ENCODE measurements at places on chromosomes 4 and X.

- no peak for DNase-seq
These were observed 376.7 kb downstream of the GPM6A start for GRCh38 chr4:175435381-175435783.

DNA sequence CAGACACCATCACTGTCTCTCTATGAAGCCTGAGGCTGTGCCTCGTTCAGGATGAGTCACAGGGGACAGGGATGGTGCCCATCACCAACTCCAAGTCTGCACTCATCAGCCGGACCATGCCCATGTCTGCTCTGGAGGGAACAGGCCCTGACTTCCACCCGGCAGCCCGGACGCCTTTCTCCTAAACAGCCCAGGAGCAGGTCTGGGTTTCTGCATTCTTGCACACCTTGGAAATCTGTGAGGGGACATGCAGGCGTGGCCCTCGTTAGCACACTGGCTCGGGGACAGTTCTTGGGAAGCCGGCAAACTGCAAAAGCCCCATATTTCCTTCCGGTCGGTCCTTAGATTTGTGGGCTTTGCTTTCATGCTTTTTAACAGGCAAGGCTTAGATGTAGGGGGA is 67.9 kb upstream of the AFAP1 start:
- DNase-seq: no peak

DNA sequence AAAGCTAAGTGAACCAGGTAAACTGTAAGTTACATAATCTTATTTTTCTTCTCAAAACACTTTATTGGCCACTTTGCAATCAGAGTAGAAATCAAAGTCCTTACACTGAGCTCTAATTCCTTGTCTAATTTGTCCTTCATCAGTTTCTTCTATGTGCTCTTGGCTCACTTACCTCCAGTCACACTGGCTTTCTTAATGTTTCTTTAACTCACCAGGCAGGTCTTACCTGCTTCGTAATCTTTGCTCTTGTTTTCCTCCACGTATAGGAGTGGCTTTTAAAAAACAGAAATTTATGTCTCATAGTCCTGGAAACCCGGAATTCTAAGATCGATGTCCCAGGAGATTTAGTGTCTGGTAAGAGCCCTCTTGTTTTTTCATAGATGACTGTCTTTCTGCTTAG is 1462.1 kb downstream of the FSTL5 start:
- no peak for DNase-seq

DNA sequence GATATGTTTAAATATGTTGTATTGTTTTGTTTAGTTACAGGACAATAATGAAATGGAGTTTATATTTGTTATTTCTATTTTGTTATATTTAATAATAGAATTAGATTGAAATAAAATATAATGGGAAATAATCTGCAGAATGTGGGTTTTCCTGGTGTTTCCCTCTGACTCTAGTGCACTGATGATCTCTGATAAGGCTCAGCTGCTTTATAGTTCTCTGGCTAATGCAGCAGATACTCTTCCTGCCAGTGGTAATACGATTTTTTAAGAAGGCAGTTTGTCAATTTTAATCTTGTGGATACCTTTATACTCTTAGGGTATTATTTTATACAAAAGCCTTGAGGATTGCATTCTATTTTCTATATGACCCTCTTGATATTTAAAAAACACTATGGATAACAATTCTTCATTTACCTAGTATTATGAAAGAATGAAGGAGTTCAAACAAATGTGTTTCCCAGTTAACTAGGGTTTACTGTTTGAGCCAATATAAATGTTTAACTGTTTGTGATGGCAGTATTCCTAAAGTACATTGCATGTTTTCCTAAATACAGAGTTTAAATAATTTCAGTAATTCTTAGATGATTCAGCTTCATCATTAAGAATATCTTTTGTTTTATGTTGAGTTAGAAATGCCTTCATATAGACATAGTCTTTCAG is 26.9 kb downstream of the NUDT6 start:
- no peak for DNase-seq

DNA sequence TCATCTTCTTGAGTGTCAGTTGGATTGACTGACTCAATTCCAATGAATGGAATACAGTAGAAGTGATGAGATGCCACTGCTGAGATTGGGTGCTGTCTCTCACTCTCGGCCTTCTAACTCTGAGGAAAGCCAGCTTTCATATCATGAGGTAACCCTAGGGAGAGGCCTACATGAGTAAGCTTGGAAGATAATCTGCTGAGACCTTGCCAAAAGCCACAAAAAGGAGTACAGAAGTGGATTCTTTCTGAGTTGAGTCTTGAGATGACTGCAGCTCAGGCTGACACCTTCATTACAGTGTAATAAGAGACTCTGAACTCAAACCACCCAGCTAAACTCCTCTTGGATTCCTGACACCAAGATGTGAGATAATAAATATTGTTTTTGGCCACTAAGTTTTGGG is 537.4 kb upstream of the MAGEB18 start:
- no peak for DNase-seq

GRCh38 chr4:37982736-37983135 is 22.5 kb downstream of the PTTG2 start:
- no peak for DNase-seq

DNA sequence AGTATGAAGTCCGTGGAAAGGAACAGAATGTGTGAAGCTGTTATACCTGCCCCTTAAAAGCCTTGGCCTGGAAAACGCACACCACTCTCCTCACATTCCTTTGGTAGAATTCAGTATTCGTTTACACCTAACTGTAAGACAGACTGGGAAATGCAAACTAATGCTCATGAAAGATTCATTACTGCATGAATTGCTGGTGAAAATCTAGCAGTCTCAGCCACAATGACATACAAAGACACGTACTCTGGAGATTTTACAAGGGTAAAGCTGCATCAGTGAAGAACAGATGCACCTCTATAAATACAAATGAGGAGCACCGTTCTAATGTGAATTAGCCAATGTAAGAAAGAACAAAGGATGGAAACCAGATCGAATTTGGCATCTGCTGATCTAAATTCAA is 2051.3 kb downstream of the PCDH7 start:
- DNase-seq: no peak

GRCh38 chr4:156312261-156312847 is 358.7 kb upstream of the CTSO start:
- DNase-seq: no peak

GRCh38 chr4:185405296-185405999 is 8.8 kb downstream of the ANKRD37 start:
- no peak for DNase-seq

DNA sequence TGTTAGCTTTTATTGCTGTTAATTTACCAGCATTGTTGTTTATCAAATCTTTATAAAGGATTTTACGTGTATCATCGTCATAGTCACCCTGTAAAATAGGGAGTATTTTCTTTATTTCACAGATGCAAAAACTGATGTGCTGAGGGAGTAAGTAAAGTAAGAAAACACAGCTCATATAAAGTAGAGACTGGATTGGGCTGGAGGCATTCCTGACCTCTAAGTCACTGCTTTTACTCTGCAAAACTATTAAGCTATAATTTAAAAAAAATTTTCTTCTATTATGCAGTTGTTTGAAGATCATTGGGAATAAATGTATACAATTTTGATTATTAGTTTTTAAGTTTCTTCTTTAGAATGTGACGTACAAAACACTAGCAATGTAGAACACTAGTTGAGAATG is 45.9 kb downstream of the NUDT6 start:
- no peak for DNase-seq

DNA sequence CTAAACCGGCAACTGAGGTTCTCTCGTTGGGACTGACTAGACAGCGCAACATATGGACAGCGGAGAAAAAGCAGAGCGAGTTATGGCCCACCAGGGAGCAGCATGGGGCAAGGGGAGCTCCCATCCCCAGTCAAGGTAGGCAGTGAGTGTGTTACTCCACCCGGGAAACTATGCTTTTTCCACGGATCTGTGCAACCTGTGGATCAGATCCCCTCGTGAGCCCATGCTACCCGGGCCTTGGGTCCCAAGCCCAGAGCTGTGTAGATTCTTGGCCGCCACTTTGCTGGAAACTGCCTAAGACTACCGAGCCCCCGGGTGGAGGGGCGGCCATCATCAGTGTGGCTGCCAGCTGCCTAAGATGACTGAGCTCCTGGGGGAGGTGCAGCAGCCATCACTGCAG is 140.9 kb downstream of the PAPSS1 start:
- DNase-seq: no peak

DNA sequence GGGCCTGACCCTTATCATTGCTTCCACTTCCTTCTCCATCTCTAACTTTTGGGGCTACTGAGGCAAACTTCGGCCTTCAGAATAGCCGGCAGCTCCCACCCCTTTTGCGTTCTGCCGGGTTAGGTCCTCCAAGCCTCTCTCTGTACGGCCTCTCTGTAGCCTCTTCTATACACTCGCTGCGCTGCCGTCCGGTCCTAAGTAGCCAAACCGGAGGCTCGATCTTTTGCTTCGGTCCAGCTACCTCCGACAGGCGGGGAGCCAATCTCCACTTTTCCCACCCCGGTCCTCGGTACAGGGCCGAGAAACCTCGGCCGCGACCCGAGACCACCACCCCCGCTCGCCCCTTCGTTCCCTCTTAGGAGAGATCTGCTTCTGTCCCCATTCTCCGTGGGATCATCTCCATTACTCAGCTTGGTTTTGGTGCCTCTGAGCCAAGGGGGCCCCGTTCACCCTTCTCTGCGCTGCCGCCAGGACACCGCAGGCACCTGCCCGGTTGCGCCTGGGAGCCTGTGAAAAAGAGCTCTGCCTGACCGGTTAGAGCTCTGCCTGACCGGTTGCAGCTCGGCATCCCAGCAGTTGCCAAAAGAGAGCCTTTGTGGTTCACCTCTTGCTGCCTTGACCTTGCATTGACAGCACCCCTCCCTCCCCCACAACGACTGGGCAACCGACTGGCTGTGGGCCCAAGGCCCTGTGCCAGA is 1.0 kb upstream of the HTR2C start:
- DNase-seq: no peak

DNA sequence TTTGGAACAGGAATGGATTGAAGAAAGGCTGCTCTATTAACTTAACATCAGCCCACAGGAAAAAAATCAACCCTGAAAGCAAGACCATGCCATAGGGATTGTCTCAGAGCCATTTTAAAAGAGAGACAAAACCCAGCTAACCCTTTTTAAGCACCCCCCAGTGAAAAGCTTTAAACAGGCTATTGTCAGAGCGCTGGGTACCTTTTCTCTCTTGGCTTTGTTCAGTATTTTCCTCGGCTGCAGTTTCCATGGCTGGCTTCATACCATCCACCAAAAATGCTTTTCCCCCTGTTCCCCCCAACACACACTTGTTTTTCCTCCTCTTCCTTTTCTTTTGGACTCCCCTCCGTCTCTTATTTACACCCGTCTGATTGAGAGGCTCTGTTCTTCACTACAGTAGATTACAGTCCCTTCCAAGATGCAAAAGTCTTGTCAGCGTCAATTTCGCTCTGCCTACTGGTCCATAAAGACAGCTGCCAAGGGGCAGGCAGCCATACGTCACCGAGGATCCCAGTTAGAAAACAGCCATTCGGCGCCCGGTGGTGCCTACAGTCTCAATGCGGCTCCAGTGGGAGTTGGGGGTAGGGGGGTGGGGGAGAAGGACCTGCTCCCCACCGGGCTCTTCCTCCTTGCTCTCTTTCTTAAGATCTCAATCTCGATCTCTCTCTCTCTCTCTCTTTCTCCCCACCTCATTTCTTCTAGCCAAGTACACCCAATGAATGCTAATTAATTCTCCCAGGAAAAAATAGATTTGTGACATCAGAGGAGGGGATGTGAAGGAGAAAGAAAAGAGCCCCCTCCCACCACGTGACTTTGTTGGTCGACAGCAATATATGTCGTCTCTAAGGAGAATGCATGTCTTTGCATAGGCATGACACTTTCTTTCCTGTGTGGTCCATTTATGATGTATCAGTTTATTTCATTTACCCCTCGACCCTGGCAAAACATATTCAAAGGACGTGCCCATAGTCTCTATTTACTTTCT is at the start of gene GPM6B:
GPM6B (minus strand) TSS at position 451 of the 985 bp plus-strand sequence; CDS start at position 262, 189 bp downstream.
- DNase-seq: no peak

DNA sequence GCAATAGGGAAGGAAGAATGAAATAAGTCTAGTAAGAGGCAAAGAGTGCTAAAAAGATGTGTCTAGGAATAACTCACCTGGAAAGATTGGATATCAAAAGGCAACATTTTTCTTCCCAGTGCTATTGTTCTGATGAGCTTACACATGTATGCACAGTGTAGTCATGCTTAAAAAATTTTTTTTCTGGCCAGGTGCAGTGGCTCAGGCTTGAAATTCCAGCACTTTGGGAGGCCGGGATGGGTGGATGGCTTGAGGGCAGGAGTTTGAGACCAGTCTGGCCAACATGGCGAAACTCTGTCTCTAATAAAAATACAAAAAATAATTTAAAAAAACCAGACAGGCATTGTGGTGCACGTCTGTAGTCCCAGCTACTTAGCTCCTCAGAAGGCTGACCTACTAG is 795.8 kb upstream of the IGFBP7 start:
- DNase-seq: no peak

DNA sequence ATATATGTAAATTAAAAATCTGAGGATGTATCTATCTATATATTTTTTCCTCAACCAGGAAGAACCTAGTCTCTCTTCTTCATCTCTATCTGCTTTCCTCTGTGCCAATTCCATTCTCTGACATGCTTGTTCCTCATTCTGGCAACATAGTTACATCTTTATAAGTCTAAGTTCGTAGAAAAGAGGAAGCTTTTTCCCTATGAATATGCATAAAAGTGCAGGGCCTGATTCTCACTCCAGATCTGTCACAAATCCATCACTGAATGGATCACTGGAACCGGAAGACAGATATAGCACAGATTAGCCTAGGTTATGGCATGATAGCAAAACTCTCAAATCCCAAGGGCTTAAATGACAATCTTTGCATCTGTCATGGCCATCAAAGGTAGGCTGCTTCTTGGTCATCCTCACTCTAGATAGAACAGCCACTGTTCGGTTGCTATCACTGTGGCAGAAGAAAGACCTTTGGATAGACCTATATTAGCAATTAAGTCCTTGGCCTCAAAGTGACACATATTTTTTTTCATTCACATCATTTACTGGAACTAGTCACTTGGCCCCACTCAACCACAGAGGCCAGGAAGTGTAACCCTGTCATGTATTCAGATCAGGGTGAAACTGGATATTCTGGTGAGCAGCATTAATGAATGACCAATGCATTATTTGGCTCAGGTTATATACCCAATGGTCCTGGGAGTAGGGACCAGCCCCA is 22.2 kb downstream of the DTHD1 start:
- DNase-seq: no peak

- DNase-seq: no peak
These were observed 146.4 kb upstream of the EOLA2 start for GRCh38 chrX:150084496-150085229.

Measured in thoracic aorta (tissue), 2 donors.